ENCODE measurements at places on chromosomes 4 and X.

DNA sequence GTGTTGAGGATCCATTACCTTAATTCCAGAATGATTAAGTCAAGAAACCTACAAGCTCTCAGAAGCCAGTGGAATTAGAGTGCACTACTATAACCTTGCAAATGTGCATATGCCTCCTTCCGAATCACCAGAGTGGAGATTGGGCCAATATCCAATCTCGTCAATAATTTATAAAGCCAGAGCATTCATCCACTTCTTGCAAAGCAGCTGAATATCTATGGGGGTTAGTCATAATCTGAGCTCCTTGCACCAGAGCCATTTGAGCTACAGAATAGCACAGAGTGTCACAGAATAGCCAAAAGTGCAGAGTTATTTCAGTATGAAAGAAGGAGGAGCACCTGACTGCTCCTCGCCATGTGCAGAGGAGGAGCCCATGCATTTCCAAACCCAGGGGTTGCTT, 69.2 kb upstream of the MTM1 start:
- DNase-seq: no peak

GRCh38 chr4:5460106-5460801, 248.1 kb downstream of the EVC2 start:
- no peak for DNase-seq

DNA sequence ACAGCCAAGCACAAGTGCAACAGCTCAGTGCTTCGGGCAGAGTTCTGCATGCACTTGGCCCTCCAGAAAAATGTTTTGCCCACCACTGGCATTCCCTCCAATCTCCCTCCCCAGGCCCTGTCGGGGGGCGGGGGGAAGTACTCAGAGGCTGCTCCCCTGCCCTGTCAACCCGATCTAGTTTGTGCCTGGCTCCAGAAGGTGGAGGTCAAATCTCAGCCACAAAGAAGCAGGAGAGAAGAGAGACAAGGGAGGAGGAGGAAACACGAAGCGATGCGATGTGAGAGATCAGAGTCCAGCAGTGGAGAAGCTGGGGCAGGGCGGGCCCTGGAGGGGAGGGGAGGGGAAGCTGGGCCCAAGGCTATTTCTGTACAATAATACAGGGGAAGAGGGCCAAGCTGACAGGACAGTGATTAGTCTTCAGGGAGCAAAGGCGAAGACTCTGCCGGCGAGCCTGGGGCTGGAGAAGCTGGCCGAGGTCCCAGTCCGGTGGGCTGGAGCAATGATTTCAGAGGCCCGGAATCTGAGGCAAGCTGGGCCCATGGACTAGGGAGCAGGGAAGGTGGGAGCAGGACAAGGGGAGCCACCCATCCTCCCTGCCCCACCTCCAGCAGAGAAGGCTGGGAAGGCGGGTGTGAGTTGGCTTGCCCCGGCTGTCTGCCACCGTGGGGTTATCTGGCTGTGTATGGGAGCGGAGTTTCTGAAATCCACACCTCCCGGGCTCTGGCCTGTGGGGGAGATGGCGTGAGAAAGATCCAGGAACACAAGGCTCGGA, 167.1 kb downstream of the EFNB1 start:
- no peak for DNase-seq

GRCh38 chrX:723781-724180, 93.2 kb downstream of the SHOX start:
- DNase-seq: no peak

GRCh38 chr4:2255501-2256155, 6.3 kb downstream of the MXD4 start:
- no peak for DNase-seq

DNA sequence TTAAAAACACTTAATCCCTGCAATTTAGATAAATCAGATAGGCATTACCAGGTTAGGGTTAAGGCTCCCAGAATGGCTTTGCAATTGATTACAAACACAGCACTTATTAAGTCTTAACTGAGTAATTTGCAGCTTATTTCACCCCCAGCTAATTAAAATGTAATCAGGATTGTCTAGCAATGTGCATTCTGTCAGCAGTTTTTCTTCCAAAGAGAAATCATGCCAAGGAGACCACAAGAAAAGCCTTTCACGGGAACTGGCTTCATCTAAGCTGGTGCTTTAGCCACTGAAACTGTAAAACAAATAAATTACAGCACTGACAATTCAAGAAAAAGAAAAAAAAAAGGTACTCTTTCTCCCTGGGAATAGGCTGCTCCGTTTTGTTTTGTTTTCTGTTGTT, 2.1 kb downstream of the ANOS1 start:
- no peak for DNase-seq

DNA sequence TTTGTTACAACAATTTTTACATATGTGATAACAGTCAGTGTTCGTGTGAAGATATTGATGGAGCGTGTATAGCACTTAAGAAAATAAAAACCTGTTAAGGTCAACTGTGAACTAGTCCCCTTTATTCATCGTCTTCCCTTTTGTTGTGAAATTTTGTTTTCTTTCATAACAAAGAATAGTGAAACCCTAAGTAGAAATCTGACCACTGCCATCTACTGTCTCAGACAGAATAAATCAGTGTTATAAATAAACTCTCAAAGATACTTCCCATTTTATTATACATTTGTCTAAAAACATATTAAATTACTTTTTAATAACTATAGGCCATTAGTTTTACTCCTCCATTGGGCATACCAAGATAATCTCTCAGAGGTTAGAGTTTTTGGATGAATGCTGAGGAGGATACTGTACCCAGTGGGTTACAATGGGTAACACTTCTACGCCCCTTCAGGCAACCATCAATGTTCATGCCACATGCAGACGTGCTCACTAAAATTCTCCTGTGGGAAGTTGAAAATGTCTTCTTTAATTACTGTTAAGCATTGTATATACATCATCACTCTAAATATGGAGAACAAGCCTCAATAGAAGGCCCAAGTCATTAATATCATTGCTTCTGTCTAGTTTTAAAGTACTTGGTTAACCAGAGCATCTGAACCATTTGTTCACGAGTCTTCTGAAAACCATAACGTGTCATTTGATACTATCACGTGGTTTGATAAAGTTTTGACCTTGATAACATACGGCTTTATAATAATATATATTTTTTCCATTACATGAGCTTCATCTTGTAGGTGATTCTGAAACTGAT, 171.2 kb downstream of the TMA16 start:
- DNase-seq: no peak

DNA sequence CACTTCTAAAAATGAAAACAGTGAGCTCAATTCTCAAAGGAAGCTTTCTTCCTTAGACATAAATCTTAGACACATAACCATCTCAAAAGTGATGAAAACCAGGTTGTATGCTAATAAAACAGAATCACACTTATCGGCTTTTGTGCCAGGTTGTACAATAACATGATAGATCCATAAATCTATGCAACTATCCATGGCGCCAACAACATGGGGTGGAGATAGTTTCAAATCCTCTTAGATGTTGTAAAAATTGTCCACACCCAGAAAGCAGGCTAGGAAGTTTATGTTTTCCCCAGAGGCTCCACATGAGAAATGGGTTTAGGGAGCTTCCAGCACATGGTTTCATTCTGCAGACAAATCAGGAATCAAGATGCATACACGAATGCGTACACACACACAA, 165.3 kb upstream of the MAP3K15 start:
- DNase-seq: no peak

- DNase-seq: peak; percentile 3
Measured at GRCh38 chr4:168509786-168510185, 12.9 kb downstream of the PALLD start.

Data from activated T-helper 1 cell treated with anti-CD3 and anti-CD28 coated beads, Interleukin-2, amount 50 U/mL, for 16 hours (primary cell).